Kidney epithelial cell (primary cell): ENCODE measurements at places on chromosomes 16 and 17.

GRCh38 chr16:66292241-66292935 lies 74.1 kb upstream of the CDH5 start:
- no peak for DNase-seq

- no peak for DNase-seq
These were observed 5.4 kb upstream of the PSMC5 start for GRCh38 chr17:63821804-63822203.

DNA sequence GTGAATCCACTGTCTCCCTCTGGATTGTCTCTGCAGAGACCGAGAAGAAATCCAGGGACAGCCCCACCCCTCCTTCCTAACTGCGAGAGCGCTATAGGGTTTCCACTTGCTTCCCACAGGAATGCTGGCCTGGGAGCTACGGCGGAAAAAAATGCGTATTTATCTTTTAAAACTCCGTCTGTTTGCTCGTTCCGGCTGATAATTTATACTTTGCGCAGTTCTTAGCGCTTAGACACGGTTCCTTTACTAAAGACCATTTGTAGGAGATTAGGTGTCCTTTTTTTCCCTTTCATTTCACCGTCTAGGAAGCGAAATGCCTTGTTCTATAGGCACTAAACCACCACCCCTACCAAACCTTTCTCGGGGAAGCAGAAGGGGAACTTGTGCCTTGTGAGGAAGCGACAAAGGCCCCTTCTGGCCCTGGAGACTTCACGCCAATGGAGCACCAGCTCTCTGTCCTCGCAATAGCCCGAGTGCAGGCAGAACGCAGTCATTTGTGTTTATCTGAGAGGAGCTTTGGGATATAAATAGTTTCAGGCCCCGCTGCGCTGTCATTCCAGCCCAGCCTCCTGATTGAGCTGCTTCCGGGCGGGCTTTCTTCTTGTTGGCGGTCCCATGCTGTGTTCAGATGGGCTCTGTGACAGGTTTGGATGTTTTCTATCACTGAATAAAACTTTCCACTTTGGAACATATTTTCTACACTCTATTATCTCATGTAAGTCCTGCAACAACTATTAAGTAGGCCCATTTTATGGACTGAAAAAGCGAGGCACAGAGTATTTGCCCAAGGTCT lies 791 bp upstream of the SUPT4H1 start:
- no peak for DNase-seq

GRCh38 chr16:51416926-51417325 lies 265.9 kb upstream of the SALL1 start:
- DNase-seq, result no peak

GRCh38 chr16:69935278-69935711 lies 15.8 kb upstream of the CLEC18A start:
- no peak for DNase-seq

DNA sequence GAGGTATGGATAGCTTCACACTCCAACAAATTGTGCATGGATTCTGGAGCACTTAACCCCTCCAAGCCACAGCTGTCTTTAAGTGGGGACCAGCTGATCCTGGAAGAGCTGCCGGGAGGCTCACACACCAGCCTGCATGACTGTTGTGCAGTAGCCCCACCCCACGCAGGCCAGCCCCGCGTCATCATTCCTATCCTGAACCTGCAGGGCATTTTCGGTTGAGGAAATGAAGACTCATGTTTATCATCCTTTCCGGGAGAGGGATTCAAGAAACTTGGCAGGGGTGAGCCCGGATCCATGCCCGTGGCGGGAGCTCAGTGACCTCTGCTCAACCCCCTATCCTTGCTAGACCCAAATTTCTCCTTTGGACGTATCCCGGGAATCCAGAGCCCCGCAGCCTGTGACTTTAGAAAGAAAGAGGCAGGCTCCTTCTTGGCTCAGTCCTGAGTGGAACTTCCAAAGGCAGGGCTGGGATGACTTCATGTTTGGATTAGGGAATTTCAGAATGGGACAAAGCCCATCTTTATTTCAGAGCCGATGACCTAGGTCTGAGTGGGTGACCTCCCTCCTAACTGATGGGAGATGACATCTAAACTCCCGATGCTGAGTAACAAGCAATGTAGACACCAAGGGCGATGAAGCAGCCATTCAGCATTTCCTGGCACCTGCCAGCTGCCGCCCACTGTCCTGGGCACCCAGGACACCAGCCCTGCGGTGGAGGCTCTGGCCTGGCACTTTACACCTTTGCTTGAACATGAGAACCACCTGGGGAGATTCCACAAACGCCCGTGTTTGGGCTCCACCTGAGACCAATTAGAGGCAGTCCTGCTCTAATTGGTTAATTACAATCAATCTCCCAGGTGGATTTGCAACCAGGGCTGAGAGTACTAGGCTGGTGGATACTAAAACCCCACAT lies 43.3 kb upstream of the CMIP start:
- DNase-seq, result no peak
